ENCODE measurements at places on chromosomes 11 and 22. TPM values are rescaled to one million over a fixed set of nuclear protein-coding genes. Genes with fewer than 3 reads are reported as not detected.

NEFH gene
- total RNA-seq: not detected

PTPRJ gene
- total RNA-seq: 32.7 TPM

OR52I2 gene
- not detected for total RNA-seq

TBX10 gene
- not detected for total RNA-seq

UBQLNL gene
- total RNA-seq: 0.34 TPM

SYT9 gene
- 0.59 TPM for total RNA-seq

CCDC88B gene
- total RNA-seq: 0.07 TPM

Data from M059J (cell line).